ENCODE measurements at places on chromosomes 11 and 22. TPM values are rescaled to one million over a fixed set of nuclear protein-coding genes. Genes with fewer than 3 reads are reported as not detected.

The APOL5 gene
- not detected for polyA plus RNA-seq

The CD3D gene
- polyA plus RNA-seq = not detected

The RGL4 gene
- not detected for polyA plus RNA-seq

The VSTM5 gene
- polyA plus RNA-seq = 0.13 TPM

The FADD gene
- 31.5 TPM for polyA plus RNA-seq

The C11orf42 gene
- polyA plus RNA-seq = not detected

GRCh38 chr11:102749101-102749722 is 24.5 kb upstream of the MMP8 start:
- no peak for DNase-seq

DNA sequence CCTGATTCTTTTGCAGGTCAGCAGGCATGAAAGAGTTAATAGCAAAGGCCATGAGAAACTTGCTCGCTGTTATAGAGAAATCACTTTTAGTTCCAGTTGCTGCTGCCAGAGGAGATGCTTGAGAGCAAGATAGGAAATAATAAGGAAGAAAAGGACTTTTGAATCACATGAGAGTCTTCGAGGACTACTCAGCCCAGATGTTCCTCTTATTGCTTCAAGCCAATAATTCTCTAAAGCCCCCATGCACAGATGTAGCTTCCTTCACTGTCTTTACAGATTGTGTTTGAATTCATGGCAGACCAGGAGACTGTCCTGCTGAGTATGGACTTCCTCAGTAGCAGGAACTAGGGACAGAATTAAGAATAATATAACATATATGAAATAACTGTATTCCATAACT is 50.1 kb upstream of the OLFML1 start:
- no peak for DNase-seq

DNA sequence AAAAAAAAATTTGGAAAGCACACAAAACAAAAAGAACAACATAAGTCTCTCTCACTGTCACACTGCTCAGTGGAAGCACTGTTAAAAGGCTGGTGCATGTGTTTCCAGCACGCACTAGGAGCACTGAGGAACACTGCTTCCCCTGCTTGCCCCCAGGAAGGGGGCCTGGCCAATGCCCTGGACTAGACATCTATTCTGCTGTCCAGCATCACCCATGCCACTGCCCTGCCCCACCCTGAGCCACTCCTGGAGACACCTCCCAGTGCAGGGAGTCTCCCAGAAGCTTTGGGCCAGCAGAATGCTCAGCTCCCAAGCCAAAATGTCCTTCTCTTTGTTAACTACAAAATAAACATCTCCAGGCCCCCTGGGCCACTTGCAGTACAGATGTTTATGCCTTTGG is 49.7 kb upstream of the EMID1 start:
- no peak for DNase-seq

DNA sequence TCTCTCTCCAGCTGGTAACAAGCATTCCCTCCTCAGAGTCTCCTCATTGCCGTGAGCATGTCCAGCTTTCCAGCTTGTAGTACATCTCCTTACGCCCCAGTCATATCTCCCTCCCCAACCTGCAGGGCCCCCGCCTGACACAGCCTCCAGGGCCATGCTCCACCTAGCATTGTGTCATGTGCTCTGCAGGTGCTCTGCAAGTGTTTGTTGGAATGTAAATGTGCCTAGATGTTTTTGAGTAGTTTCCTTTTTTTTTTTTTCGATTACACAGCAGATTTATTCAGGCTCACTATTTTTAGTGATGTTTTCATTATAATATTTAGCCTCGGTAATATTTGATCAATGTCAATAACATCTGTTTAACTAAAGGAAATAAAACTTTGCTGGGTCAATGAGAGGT is 82.5 kb downstream of the NCAM1 start:
- DNase-seq = no peak

GRCh38 chr11:115672999-115673411 is 168.8 kb upstream of the CADM1 start:
- DNase-seq = no peak

- no peak for DNase-seq
Measured at GRCh38 chr22:44584256-44584902, 86.3 kb upstream of the RTL6 start.

GRCh38 chr11:134394311-134394710 is 17.7 kb downstream of the B3GAT1 start:
- DNase-seq = no peak

- no peak for DNase-seq
Measured at GRCh38 chr22:46350646-46351045, 15.1 kb downstream of the TRMU start.

GRCh38 chr11:4041731-4042391 is 52.7 kb upstream of the RRM1 start:
- no peak for DNase-seq

DNA sequence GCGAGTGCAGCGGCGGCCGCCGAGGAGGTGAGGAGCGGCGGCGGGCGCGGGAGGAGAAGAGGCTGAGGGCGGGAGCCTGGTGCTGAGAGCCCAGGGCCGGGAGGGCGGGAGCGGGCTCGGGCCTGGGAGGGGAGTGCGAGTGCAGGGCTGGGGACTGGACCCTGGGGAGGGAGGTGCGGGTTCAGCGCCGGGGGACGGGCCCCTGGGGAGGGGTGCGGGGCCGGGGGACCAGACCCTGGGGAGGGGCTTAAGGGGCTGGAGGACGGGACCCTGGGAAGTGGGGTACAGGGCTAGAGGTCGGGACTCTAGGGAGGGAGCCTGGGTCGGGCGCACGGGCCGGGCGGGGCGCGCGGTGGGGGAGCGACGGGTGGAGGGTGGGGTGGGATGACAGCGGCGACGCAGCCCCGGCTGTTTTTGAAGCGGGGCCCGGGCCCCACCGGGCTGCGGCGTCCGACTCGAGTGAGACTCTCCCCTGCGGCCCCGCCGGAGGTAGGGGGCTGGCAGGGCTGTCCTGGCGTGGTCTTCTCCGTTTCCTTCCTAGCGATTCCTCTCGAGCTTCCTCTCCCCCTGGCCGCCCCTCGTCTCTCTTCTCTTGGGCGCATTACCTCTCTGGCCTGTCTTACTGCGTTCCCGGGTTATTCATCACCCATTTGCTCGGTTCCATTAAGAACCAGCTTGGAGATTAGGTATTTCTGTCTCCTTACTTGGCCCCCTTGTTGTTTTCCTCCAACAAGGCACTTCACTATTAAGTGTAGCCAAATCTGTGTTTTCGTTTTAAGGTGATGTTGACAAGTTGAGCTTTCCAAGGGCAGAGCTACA is 754 bp downstream of the NUP50 start:
- DNase-seq = no peak

DNA sequence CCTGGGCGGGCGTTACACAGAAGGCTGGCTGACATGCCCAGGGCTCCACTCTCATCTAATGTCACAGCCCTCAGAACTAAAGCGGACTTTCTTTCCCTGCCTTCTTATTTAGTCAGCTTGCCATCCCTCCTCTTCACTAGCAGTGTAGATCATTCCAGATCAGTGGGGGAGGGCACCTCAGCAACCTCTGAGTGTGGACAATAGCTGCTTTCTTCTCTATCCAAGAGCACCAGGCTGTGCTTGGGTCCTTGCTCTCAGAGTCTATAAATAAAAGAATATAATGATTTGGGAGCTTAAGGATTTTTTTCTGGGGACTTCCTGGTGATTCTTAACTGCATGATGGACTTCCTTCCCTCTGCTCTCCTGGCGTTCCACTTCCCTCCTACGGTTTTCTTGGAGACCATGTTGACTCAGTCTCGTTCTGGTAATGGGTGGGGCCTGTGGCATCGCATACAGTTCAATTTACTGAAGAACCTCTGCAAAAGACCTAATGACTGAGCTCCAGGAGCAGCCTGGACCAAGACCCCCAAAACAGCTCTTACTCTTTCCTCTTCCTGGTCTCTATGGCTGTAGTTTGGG is 2.9 kb upstream of the HMBS start:
- DNase-seq = no peak

DNA sequence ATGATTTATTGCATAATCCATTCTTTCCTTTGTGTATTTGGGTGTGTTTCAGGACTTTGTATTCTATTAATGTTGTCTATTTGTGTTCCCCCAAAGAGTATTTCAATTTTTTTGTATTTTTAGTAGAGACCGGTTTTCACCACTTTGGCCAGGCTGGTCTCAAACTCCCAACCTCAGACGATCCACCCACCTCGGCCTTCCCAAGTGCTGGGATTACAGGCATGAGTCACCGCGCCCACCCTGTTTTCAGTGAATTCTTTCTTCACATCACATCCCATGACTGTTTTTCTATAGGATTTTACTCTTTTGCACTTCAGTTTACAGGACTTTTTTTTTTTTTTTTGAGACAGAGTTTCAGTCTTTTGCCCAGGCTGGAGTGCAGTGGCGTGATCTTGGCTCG is 46.3 kb downstream of the RBX1 start:
- DNase-seq = no peak

- DNase-seq = no peak
Measured at GRCh38 chr11:117999354-117999993, 13.3 kb downstream of the IL10RA start.

GRCh38 chr22:36548606-36549005 is 19.6 kb upstream of the EIF3D start:
- DNase-seq = no peak

- no peak for DNase-seq
Measured at GRCh38 chr22:45768490-45768889, 96.9 kb downstream of the ATXN10 start.

- DNase-seq = no peak
Measured at GRCh38 chr11:84634309-84634708, 992.8 kb downstream of the DLG2 start.

DNA sequence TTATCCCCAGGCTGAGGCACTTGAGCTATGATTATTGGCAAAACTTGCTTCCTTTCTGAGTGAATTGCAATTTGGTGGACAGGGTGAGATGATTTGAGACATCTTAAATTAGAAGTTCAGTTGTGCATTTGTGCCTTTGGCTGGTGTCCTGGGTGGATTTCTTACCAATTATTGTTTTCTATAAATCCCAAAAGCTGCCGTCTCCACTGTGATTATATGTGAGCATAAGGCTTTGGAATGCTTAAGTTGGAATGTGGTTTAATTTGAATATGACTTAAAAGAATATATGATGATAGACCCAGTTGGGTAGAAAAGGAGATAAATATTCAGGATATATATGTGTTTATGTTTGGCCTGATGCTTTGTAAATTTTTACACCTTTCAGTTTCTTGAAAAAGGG is 70.0 kb downstream of the EXT2 start:
- no peak for DNase-seq

- no peak for DNase-seq
Measured at GRCh38 chr11:70641369-70641768, 243.0 kb downstream of the CTTN start.

DNA sequence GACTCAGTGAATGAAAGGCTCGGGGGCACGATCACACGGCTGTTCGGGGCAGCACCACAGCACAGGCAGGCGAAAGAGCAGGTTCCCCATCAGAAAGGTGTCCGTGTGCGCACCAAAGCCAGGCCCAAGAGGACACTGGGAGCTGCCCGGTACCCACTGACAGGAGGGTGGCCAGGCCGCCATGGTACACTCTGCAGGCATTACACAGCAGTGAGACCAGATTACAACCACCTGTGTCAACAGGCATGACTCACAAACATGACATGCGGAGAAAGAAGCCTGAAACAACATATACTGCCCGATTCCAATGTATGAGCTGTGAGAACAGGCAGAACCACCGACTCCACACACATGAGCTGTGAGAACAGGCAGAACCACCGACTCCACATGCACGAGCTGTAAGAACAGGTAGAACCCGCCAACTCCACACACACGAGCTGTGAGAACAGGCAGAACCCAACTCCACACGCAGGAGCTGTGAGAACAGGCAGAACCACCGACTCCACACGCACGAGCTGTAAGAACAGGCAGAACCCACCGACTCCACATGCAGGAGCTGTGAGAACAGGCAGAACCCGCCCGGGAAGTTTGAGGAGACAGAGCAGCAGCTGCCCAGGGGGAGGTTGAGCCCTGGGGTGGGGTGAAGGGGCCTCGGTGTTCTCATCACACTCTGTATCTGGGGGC is 32.6 kb downstream of the KIAA0930 start:
- DNase-seq = no peak

DNA sequence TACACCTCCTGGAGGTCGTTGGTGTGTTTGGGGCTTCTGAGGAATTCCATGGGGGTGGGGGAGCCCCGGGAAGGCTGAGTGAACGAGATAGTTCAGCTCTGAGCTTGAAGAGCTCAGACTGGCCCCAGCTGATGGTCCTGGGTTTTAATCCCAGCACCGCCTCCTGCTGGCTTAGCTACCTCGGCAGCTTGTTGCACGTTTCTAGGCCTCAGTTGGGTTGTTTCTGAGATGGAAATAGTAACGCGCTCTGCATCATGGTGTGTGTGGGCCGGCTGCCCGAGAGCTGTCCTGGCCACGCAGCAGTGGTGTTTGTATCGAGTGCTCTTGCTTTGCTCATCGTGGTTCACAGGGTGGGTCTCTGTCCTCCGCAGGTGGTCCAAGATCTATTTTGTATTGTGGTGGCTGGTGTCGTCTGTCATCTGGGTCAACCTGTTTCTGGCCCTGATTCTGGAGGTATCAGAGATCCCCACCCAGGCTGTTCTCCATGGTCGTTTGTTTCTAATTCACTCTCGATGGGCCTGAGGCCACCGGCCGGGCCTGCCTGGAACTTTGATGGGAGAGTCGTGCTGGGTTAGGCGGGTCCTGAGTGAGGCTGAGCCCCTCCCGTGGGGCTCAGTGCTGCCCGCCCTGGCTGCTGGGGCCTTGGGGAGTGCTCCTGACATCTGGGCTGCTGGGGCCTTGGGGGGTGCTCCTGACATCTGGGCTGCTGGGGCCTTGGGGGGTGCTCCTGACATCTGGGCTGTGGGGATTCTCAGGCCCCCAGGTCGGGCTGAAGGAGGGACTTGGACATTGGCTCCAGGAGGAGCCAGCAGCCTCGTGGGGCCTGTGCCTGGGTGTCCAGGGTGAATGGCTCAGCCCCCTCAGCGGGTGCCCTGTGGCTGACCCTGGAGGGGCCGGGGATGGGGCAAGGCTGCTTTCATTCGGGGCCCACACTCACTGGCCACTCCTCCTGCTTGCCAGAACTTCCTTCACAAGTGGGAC is 37.7 kb downstream of the TPCN2 start:
- no peak for DNase-seq

DNA sequence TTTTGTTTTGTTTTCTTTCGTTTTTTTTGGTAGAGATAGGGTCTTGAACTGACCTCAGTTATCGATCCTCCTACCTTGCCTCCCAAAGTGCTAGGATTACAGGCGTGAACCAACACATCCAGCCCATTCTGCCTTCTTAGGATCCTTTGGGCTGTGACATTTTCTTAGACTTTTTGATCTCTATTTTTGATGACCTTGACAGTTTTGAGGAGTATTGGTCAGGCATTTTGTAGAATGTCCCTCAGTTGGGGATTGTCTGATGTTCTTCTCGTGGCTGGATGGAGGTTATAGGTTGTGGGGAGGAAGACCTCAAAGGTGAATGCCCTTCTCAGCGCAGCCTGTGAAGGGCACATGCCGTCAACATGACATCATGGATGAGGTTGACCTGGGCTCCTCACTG is 19.5 kb upstream of the RAB1B start:
- no peak for DNase-seq

GRCh38 chr22:27153386-27153785 is 496.0 kb downstream of the MIAT start:
- no peak for DNase-seq
